ENCODE measurements at places on chromosomes 5 and 9.

DNA sequence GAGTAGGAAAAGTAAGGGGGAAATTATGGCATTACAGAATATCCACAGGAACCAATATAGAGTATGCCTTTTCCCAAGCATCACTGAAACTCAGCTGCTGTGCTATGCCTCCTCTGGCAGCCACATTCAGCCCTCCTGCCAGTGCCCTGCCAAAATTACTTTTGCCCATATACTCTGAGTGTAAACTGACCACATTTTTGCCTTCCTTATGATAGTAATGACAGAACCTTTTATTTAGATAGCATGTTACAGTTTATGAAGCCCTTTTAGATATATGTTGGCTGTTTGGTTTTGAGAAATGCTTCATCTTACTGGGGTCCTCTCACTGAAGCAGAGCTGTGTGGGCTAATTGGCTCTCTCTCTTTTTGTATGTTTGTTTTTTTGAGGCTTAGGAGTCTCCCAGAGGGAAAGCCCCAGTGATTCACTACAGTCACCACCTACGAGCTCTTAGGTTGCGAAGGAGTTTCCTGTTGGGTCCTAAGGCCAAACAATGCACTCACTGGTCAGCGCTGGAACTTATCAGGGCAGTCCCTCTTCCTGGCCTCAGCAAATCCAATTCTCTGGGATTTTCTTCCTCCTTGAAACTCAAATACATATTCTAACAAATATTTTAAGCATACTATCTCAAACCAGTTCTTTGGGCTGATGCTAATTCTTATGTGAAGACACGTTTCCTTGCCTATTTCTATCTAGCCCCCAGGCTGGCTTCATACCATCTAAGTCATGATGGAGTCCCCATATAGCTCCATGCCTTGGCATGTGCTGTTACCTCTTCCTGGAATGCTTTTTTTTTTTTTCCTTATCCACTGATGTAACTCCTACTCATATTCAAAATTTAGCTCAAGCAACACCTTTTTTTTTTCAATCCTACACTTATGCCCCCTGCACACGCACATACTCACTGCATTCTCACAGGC, 3.7 kb downstream of the PHF24 start:
- DNase-seq: peak; percentile 84

GRCh38 chr5:10913181-10913810, 152.3 kb upstream of the DAP start:
- DNase-seq: no peak

- DNase-seq: peak; percentile 49
These were observed 31.0 kb downstream of the ABLIM3 start for GRCh38 chr5:149172261-149172660.

DNA sequence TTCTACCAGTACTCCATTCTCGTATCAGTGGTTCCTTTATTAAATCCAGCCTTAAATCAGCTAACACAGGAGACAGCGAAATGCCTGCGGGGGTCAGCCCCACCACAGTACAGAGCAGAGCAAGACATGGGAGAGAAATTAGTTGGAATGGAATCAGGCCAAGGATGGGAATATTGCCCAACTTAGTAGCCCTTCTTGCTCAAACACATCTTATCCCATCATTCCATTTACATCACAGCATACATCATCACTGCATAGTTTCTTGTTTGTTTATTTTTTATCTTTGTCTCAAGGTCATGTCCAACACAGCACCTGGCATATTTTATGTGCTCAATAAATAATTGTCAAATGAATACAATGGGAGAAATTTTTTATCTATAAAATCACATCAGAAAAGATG, 34.3 kb upstream of the DAB2 start:
- DNase-seq: peak; percentile 91

DNA sequence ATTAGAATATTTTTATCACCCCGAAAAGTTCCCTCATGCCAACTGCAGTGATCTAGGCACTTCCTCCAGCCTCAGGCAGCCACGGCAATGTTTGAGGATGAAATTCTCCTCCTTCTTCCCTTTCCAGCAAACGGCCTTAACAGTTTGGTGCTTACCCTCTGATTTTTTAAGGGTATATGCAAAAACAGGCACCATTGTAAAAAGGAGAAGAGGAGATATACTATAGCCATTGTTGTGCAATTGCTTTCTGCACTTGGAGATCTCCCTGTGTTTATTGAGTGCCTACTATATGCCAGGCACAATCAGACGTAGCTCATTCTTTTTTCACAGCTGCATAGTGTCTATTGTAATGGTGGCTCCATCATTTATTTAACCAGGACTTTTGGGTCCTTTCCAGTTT, 29.4 kb downstream of the GSN start:
- DNase-seq: no peak

DNA sequence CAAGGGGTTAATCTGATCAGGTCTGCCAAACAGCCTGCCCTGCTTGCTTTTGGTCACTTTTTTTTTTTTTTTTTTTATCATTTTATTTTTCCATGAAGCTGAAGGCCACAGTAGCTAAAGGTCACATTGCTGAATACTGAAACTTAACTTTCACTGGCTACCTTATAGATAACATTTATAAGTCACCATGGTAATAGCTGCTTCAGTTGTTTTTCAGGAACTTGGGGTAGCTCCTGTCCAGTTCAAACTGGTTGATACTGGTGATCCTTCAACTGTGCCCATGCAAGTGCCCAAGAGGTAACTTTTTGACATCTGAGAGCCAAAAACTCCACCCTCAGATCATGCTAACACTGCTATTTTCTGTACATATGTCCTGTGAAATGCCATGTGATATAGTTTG, 68.3 kb upstream of the RGS7BP start:
- peak; percentile 55 for DNase-seq

GRCh38 chr9:32886021-32886420, 102.7 kb downstream of the TMEM215 start:
- no peak for DNase-seq

GRCh38 chr5:58241389-58241788, 218.5 kb downstream of the PLK2 start:
- peak; percentile 80 for DNase-seq

DNA sequence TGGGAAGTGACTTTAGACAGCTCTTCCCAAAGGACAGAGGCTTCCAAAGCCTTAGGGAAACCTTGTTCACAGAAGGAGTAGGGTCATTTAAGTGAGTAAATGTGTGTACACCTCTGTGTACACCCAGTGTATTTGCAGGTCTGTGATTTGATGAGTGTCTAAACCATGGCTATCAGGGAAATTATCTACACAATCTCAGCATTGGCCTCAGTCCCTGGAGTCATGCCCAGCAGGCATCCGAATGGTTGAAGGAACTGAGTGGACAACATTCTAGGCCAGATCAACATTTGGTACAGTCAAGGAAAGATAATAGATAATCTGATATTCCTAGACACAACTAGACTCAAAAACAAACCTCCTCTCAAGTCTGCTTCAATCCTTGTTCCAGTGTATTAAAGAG, 258.4 kb upstream of the DAPK1 start:
- DNase-seq: no peak

DNA sequence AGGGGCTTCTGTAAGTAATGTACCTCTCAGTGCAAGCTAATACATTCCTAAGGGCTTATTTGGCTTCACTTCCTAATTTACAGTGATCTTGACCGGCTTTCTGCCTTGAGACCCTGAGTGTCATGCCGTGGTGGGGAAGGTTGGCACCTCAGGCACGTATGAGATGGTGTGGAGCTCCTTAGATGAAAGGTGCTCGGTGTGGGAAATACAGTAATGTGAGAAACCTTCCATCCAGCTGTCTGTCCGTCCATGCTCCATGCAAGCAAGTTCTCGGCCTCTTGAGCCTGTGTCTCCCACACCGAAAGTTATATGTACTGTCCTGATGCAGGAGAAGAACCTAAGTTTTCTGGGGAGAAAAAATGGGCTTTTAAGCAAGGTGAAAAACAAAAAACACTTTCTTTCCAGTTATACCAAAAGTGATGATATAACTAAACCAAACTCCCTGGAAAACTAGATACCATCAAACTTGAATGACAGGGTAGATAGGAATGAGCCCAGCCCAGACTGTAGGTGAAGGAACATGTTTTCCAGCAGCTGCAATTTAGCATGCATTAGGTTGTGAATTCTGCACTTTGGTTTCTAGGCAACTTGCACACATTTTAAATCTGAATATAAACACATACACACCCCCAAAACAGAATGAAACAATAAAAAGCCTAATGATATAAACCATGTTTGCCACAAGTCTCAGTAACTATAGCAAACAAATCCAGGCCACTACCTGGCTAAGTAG, 279.6 kb downstream of the FANCC start:
- DNase-seq: no peak

DNA sequence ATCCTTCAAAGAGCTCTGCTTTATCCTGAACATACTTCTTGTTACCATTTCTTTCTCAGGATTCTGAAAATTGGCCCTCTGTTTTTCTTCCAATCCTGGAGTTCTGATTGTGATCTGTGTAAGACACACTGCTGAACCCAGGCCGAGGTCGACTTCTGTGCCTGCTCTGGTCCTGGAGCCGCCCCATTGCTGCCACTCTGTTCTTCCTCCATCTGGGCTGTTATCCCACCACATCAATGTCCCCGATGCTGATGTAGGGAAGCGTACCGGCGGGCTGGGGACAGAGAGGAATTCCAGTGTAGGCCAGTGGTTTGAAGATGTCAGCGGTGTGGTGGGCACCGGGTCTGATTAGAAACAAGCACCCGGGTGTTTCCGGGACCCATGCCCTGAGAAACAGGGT, 102.5 kb downstream of the LIFR start:
- DNase-seq: no peak

DNA sequence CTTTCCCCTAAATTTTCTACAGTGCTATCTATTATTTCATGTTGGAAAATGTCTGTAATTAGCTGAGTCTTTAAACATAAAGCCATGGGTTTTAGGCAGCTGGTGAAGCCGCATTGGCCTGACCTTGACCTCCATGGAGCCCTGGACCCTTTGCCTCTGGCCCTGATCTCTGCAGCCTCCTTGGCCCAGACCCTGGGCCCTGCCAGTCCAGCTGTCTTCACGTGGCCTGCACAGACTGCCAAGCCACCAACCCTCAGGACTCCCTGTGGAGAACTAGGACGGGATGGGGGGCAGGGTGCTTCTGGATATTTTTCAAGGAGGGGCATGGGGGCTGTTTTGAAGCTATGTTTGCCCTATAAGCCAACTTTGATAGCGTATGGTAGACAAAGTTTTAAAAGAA, 29.8 kb upstream of the PPARGC1B start:
- DNase-seq: no peak

GRCh38 chr9:116693233-116693731, 6.2 kb downstream of the TRIM32 start:
- peak; percentile 44 for DNase-seq

DNA sequence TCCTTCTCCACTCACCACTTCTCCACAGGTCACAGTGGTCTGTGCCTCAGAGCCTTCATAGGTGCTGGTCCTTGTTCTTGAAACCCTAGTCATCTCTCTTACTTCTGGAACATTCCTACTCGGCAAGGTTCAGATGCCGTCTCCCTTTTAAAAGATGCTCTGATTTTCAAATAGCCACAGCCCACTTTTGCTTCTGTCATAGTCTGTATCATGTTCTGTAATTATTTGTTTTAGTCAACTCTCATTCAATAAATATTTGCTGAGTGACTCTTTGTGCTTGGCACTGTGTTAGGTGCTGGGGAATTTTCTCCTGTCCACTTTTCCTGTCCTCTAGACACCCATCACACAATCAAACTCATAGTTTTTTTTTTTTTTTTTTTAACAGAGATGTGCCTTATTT, 181.3 kb upstream of the IL12B start:
- no peak for DNase-seq

DNA sequence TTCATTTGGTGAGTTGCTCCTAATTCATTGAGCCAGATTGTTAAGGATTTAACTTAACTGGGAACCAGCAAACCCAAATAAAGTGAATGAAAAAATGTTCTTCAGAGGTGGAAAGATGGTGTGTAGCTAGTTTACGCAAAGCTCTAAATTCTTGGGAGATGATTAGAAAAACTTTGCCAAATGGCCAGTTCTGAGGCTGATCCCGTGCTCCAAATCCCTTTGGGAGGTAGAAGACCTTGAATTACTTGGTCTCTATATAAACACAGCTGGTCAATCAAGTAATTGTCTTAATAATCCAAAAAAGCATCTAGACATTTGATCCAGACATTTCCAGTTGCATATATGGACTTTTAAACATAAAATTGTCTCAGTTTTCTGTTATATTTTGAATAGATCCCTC, 11.4 kb downstream of the ACTL7B start:
- no peak for DNase-seq

DNA sequence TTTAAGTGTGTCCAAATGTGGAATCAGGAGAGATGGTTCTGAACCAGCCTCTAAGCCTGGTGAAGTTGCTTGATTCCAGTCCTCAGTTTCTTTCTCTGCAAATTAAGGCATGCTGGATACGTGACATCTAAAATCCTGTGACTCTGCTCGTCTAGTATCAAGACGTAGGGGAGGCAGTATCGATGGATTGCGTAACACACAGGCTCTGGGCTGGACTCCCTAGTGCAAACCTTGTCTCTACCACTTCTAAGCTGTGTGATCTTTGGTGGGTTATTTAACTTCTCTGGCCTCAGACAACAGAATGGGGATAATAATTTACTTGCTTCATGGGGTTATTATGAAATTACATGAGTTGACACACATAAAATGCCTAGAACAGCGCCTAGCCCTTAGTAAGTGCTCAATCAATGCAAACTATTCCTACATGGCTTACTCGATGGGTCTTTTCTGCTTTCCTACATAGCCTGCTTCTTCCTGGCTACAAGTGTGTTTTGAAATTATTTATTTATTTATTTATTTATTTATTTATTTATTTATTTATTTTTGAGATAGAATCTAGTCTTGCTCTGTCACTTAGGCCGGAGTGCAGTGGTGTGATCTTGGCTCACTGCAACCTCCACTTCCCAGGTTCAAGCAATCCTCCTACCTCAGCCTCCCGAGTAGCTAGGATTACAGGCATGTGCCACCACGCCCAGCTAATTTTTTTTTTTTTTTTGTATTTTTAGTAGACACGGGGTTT, 102.1 kb downstream of the EGFLAM start:
- DNase-seq: no peak

DNA sequence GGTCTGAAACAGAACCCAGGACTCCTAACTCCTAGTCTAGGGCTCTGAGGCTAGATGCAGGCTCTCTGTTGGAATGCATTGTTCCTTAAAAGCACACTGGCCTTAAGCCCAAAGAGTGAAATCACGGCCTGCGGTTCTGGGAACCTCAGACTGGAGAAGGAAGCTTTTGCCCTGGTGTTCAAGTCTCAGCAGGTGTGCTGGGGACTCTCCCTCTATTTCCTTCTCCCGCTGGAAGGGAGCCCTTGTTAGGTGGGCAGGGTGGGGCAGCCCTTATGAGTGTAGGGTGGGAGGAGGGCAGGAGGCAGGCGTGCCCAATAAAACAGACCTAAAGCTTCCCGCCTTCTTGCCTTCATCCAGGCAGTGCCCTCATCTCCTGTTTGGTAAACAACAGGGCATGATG, 1.8 kb upstream of the PPARGC1B start:
- DNase-seq: no peak

GRCh38 chr5:27083449-27084415, 45.3 kb upstream of the CDH9 start:
- peak; percentile 20 for DNase-seq

GRCh38 chr5:1895739-1896420, 13.2 kb upstream of the IRX4 start:
- no peak for DNase-seq
